ENCODE measurements at places on chromosomes 13 and 19. TPM values are rescaled to one million over a fixed set of nuclear protein-coding genes. Genes with fewer than 3 reads are reported as not detected.

LMTK3 gene
- total RNA-seq: 14.4 TPM

ZNF208 gene
- not detected for total RNA-seq

CLEC17A gene
- total RNA-seq: not detected

- no peak for DNase-seq
Measured at GRCh38 chr19:56748378-56748777, 76.8 kb upstream of the ZNF835 start.

GRCh38 chr19:8370176-8371010, 6.4 kb downstream of the ANGPTL4 start:
- no peak for DNase-seq

- no peak for DNase-seq
Measured at GRCh38 chr19:39277598-39277997, 9.4 kb downstream of the IFNL2 start.

GRIK5 gene
- total RNA-seq: 45.0 TPM

DNA sequence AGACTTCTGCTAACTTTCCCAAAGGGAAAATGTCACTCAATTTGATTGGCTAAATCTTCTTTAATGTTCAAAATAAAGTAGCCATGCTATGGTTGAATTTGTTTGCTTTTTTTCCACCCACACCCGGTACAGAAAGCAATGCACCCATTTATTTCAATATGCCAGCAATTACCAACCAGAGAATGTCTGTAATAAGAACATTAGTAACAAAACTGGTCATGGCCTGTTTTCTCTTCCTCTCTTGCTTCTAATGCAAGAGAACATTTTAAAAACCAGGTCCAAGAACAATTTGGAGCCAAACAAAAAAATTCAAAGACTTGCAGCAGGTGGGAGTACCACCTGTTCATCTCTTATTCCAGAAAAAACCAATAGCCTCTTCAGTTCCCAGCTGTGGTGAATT, 1108.8 kb upstream of the PCDH20 start:
- DNase-seq: no peak

GRCh38 chr19:45097776-45098520, 5.0 kb downstream of the PPP1R37 start:
- no peak for DNase-seq

- peak; percentile 77 for DNase-seq
Measured at GRCh38 chr19:46728693-46729339, 11.9 kb upstream of the PRKD2 start.

GRCh38 chr19:2251106-2252054, 2.3 kb downstream of the AMH start:
- no peak for DNase-seq

GRCh38 chr19:16106121-16106520, 5.6 kb upstream of the RAB8A start:
- no peak for DNase-seq

- DNase-seq: no peak
Measured at GRCh38 chr19:23436318-23436717, 41.0 kb upstream of the ZNF91 start.

DNA sequence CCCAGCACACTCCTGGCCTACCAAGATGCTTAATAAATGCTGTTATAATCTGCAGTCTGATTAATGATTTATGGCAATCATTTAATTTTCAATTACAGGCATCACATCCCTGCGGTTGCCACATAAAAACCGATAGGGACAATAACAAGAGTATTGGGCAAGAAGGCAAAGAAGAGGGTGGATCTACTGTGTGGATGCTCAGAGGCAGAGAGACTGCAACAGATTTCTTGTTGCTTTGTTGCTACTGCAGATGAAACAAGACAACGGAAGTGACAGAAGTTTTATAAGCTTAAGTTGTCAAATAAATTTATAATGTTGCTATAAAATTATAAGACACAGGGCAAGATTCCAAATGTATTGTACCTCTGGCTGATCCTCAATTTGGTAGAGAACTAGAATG, 154.8 kb downstream of the ABCC4 start:
- DNase-seq: no peak

- DNase-seq: no peak
Measured at GRCh38 chr13:41467425-41467945, 10.1 kb downstream of the RGCC start.

DNA sequence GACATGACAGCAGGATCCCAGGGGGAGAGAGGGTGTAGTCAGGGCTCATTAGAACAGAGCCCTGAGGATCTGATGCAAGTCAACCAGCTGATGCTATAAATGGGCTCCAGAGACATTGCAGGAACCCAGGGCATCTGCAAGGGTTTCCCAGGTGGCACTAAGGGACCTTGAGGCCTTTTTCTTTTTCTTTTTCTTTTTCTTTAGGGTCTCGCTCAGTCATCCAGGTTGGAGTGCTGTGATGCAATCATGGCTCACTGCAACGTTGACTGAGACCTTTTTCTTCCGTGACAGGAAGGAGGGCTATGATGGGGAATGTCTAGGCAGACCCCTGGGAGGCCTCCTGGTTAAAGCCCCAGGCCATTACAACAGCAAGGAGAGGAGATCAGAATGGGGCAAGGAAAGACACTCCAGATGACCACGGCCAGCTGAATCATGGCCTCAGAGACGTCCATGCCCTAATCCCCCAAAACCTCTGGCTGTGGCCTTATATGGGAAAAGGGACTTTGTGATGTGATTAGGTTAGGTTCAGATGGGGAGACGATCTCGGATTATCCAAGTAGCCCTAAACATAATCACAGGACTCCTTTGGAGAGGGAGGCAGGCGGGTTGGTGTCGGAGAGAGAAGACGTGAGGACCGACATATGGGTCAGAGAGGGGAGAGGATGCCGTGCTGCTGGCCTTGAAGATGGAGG, 4.5 kb upstream of the FCGRT start:
- no peak for DNase-seq

- DNase-seq: no peak
Measured at GRCh38 chr19:13100841-13101589, 1.6 kb downstream of the LYL1 start.

TUBA3C gene
- not detected for total RNA-seq

MYO16 gene
- total RNA-seq: not detected

- DNase-seq: peak; percentile 46
Measured at GRCh38 chr13:59458908-59459579, 704.7 kb downstream of the DIAPH3 start.

ZNF766 gene
- 31.4 TPM for total RNA-seq

CPT1C gene
- total RNA-seq: 66.4 TPM

- no peak for DNase-seq
Measured at GRCh38 chr19:45524575-45525129, 17.4 kb downstream of the VASP start.

DNA sequence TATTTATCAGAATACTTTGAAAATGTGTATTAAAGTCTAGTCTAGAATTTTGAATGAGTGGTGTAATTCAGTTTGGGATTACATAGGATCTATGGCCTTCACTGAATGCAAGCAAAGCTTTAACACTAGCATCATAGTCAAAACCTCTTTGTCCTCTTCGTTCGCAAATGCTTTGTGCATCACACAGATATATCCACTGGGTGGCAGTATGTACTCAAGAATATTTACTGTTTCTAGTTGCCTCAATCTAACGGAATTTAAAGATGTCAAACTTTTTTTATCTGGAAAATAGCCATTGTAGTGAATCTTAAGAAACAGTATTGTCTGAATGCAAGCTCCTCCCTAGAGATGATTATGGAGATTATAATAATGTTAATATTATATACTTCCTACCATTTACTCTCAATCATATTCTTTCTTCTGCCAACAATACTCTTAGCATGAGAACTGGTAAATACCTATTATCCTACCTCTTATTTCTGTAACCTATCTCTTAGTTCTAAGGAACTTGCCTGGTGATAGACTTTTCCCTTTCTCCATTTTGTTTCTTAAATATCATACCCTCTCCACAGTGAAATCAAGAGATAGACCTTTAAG, 25.8 kb downstream of the LACC1 start:
- DNase-seq: no peak

DNA sequence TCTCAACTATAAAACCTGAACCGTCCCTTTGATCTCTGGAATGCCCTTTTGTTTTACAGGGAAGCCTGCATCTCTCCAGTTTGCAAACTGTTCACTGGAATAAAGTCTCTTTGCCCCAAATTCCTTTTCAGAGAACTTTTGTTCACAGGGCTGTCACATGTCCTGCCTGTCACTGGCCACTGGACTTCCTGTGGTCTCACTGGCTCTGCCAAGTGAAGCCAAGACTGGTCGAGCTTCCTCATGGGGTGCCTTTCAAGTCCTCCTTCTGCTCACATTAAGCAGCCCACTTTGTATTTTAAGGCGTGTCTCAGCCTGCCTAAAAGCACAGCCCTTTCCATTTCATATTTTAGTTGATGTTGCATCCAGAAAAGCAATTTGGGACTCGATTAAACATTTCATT, 215.7 kb downstream of the KATNAL1 start:
- DNase-seq: no peak

DNA sequence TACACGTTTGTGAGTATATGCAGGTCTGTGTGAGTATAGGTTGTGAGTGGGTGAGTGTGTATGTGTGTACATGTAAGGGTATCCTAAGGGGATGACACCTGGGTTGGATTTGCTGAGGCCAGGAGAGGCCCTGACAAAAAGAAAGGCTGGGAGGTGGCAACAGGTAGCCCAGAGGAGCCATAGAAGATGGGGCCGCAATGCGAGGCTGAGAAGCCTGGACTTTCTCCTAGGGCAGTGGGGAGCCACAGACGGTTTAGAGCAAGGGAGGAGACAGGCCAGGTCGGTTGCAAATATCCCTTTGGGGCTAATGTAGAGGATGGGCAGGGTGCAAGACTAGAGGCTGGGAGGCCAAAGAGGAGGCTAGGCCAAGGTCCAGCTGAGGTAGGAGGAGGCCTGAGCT, 54.3 kb downstream of the CELF5 start:
- no peak for DNase-seq

GRCh38 chr19:28905996-28906395, 307.0 kb downstream of the UQCRFS1 start:
- DNase-seq: no peak

GRCh38 chr13:100208626-100209025, 119.7 kb downstream of the PCCA start:
- no peak for DNase-seq

- no peak for DNase-seq
Measured at GRCh38 chr13:112213467-112214255, 146.7 kb downstream of the SOX1 start.

GRCh38 chr13:102872531-102872930, 26.7 kb downstream of the ERCC5 start:
- no peak for DNase-seq

GRCh38 chr13:107301724-107302374, 733.9 kb upstream of the ARGLU1 start:
- DNase-seq: peak; percentile 29

- no peak for DNase-seq
Measured at GRCh38 chr13:61013796-61014195, 401.9 kb downstream of the PCDH20 start.
